Calu3 (cell line): ENCODE measurements at places on chromosomes 6 and 20. TPM values are rescaled to one million over a fixed set of nuclear protein-coding genes. Genes with fewer than 3 reads are reported as not detected.

The AVP gene
- not detected in 2 replicates for total RNA-seq

The TOX2 gene
- total RNA-seq: not detected in 2 replicates

The PPP1R14C gene
- total RNA-seq: 2.7 and 3.6 TPM in 2 replicates

The KCNK17 gene
- total RNA-seq: not detected in 2 replicates

The HLA-DQB1 gene
- 139 and 190 TPM in 2 replicates for total RNA-seq

The SLC44A4 gene
- total RNA-seq: 185 and 238 TPM in 2 replicates

The HEY2 gene
- total RNA-seq: 0.47 and 0.64 TPM in 2 replicates

The NT5E gene
- 52.8 and 76.5 TPM in 2 replicates for total RNA-seq

The MRPL2 gene
- 125 and 135 TPM in 2 replicates for total RNA-seq

The PNPLA1 gene
- 0.19 and 0.20 TPM in 2 replicates for total RNA-seq

The ATAT1 gene
- 23.0 and 30.0 TPM in 2 replicates for total RNA-seq

The HLA-DPA1 gene
- total RNA-seq: 29.2 and 46.4 TPM in 2 replicates

The BPI gene
- total RNA-seq: not detected in 2 replicates

The ADGB gene
- not detected in 2 replicates for total RNA-seq

The WFDC9 gene
- not detected in 2 replicates for total RNA-seq

The MAP3K4 gene
- total RNA-seq: 62.2 and 71.7 TPM in 2 replicates

The RNF182 gene
- 1.1 and 1.6 TPM in 2 replicates for total RNA-seq

The KHDC1L gene
- not detected in 2 replicates for total RNA-seq

The TOMM34 gene
- 61.1 TPM in 2 replicates for total RNA-seq

The RAB44 gene
- not detected in 2 replicates for total RNA-seq

The NKAIN2 gene
- not detected in 2 replicates for total RNA-seq

The GRM1 gene
- 0.12 TPM in 1 of 2 replicates, not detected in the other for total RNA-seq

The CLPSL1 gene
- total RNA-seq: not detected in 2 replicates

The BPIFB4 gene
- not detected in 2 replicates for total RNA-seq

The CLPSL2 gene
- not detected in 2 replicates for total RNA-seq

The NOX3 gene
- not detected in 2 replicates for total RNA-seq

The RSPH9 gene
- 0.15 and 0.19 TPM in 2 replicates for total RNA-seq

The PPP1R3G gene
- total RNA-seq: 0.07 and 0.20 TPM in 2 replicates
